ENCODE measurements at places on chromosomes 7 and 10.

- no peak for DNase-seq
Observed at GRCh38 chr10:120506674-120507073, 49.6 kb downstream of the PLPP4 start.

DNA sequence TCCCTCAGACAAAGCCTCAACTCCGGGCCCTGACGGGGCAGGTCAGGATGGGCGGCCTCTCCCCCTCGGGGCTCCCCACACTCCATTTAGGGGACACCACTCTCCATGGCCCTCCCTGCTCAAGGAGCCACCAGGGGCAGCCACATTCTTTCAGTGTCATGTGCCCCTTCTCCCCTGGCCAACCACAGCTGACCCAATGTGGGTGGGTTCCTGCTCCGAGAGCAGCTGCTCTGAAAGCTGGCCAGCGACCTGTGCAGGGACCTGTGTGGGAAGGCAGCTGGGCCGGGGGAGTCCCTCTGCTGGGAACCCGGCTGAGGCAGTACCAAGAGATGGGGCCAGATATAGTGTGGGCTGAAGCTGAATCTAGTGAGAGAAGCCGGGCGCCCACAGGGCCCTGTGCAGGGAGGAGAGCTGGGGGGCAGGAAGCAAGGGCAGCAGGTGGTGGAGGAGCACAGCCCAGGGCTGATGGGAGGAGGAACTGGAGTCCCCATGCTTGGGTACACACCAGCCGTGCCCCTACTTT is 40.6 kb upstream of the NPFFR1 start:
- DNase-seq, result no peak

DNA sequence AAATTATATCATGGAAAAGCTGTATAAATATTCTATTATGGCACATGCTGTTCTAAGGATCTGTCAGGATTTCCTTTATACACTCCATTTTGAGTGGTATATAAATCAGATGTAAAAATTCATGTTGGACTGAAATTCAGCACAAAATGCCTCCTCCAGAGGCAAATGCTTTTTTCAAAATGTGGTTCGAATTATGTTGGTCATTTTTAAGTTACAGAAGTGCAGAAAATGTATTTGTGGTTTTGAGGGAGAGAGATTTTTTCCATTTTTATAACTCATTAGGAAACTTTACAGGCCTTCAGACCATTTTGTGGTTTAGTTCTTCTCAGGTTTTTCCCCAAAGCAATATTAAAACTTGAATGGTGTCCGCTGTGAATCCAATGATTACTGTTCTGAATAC is 2.9 kb downstream of the PPP1R3A start:
- no peak for DNase-seq

- peak; percentile 65 for DNase-seq
Observed at GRCh38 chr10:70578371-70578947, 24.1 kb downstream of the PRF1 start.

- no peak for DNase-seq
Observed at GRCh38 chr7:151551820-151552219, 32.1 kb upstream of the RHEB start.

GRCh38 chr10:30842185-30842584 is 189.5 kb downstream of the ZNF438 start:
- no peak for DNase-seq

DNA sequence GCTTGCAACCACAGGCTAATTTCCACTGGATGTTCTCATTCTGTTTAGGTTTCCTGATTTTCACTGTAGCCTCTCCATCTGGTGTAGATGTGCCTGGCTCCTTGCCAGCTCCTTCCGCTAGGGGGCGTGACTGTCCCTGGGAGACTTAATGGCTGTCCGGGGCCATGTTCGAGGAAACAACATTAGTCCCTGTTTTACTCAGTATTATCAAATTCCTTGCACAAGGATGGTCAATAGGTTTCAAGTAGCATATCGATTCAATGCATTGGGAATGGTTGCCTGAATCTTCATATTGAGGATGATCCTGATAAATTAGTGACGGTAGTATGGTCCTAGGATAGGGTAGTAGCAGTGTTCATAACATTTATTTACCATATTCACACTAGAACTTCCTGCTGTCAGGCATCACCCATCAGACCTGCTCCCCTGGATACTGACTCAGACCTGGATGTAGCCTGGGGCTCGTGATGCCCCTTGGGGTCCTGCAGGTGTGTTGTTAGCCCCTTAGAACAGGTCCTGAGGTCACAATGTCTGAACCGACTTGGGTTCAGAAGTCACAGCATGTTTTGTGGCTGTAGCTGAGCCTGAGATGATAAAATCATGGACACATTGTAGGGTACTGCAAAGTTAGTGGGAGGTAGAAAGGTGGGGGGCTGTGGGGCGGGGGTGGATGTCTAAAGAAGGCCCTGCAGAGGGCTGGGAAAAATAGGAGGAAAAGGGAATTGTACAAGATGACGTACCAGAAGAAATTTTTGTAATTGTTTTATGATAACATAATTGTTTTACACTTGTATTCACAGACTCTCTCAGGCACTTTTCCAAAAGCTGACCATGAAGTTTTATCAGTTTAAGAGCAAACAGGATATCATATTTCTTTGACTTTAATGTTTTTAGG is 8.9 kb upstream of the EXOC6 start:
- DNase-seq, result peak; percentile 65
